ENCODE measurements at places on chromosomes 6 and 20.

GRCh38 chr20:11229772-11230171 is 556.0 kb upstream of the JAG1 start:
- DNase-seq, result peak; percentile 73

GRCh38 chr20:4813076-4813862 is 91.6 kb downstream of the PRND start:
- DNase-seq, result peak; percentile 84

- DNase-seq, result no peak
Observed at GRCh38 chr6:146429831-146430230, 113.8 kb upstream of the RAB32 start.

- no peak for DNase-seq
Observed at GRCh38 chr20:61979701-61980635, 85.7 kb downstream of the TAF4 start.

DNA sequence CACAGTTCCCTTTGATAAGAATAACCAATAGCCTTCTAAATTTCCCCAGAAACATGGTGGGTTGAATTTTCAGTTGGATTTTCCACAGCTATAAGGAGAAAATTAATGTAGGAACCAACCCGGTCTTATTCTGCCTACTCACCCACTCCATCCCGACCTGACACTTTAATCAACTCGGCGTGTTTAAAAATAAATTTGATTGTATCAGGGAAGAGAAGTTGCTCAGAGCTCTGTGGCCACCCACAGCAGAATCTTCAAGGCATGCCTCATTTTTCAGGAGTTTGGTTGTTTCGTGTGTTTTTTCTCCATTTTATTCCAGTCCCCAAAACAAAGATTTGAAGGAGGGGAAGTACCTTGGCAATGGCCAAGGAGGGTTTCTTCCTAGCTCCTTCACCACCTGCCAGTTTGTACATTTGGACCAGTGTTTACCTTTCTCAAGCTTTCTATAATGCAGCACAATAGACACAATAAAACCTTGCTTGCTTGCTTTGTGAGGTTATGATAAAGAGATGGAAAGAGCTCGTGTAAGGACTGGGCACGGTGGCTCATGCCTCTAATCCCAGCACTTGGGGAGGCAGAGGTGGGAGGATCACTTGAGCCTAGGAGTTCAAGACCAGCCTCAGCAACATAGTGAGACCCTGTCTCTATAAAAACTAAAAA is 297.2 kb upstream of the JARID2 start:
- no peak for DNase-seq

GRCh38 chr20:49610691-49611538 is 43.0 kb upstream of the PTGIS start:
- DNase-seq, result peak; percentile 65

- no peak for DNase-seq
Observed at GRCh38 chr6:15425947-15426346, 180.1 kb downstream of the JARID2 start.

- DNase-seq, result peak; percentile 5
Observed at GRCh38 chr6:107421696-107422256, 37.6 kb downstream of the PDSS2 start.

DNA sequence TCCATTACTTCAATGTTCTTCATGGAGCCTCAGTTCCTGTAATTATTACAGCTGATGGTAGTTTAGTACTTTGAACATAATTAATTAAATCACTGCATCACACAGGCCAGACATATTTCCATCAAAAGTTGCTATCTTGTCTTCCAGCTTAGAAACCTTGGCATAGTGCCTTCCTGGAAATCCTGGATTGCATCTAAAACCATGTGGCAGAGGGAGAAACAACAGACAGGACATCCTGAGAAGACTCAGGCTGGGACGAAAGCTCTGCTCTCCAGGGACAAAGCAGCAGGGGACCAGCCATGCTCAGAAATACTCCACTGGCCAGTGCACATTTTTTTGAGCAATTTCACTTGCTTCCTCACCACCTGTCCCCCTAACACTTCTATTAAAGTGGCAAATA is 55.3 kb downstream of the TBX18 start:
- no peak for DNase-seq

DNA sequence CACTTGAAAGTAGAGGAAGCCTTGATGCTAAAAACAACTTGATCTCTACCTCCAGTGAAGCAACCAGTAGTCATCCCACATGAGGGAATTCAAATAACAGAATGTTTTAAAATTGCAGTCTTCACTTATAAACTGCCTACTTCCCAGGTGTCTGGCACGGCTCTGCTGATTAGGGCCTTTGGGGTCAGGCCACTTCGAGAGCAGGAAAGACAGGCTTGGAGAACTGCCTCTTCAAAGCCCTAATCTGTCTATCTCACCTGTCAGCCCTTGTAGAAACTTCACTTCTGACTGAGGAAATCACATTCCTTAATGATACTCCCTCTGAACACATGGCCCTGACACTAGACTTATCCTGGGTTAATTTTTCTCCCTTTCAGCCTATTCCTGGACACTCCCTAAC is 458.6 kb downstream of the TENT5A start:
- DNase-seq, result no peak

DNA sequence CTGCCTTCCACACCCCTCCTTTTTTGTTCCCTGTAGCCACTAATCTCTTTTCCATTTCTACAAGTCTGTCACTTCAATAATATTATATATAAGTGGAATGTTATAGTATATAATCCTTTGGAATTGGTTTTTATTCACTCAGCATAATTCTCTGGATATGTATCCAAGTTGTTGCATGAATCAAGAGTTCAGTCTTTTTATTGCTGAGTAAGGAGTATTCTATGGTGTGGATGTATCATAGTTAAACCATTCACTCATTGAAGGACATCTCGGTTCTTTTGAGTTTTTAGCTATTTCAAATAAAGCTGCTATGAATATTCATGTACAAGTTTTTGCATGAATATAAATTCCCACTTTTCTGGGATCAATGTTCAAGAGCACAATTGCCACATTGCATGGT is 69.5 kb upstream of the TASP1 start:
- DNase-seq, result no peak

DNA sequence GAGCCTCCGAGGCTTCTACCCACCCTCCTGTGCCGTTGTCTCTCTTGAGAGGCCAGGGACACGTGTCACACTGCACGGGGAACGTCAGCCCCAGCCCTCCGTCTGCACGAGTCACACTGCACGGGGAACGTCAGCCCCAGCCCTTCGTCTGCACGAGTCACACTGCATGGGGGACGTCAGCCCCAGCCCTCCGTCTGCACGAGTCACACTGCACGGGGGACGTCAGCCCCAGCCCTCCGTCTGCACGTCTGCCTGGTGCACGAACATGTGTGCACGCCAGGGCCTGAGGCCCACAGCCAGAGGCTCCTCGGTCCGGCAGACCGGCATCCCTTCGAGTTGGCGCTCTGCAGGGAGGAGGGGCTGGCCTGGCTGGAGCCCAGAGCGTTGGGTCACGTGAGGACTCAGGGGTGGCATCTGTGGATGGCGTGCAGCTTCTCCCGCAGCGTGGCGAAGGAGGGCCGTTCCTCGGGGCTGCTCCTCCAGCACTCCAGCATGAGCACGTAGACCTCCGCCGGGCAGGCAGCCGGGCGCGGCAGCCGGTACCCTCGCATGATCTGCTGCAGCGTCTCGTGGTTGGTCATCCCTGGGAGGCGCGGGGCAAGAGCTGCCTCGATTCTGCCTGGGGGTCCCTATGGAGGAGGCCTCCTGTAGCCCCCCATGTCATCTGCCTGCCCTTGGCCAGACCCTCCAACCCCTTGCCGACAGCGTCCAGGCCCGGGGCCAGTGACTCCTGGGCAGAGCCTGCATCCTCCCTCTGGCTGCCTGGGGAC is 3.4 kb upstream of the PTK6 start:
- DNase-seq, result no peak

GRCh38 chr6:115643762-115644161 is 416.9 kb downstream of the FRK start:
- DNase-seq, result no peak

- no peak for DNase-seq
Observed at GRCh38 chr20:17142666-17143065, 84.2 kb upstream of the PCSK2 start.

DNA sequence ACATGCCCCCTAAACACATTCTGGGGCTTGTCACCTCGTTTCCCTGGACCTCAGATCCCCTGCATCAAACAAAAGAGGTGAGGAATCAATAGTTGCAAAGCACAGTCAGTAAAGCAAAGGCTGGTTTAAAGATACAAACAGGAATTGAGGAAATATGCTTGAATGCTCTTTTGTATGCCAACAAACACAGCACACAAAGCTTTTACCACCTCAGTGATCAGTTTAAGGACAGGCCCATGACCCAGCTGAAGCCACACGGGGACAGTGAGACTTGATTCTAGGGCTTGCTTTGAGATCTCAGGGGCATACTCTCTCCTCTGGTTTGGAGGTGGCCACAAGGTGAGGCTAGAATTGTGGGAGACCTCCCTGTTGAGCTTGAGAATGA is 182.9 kb upstream of the CST7 start:
- no peak for DNase-seq

DNA sequence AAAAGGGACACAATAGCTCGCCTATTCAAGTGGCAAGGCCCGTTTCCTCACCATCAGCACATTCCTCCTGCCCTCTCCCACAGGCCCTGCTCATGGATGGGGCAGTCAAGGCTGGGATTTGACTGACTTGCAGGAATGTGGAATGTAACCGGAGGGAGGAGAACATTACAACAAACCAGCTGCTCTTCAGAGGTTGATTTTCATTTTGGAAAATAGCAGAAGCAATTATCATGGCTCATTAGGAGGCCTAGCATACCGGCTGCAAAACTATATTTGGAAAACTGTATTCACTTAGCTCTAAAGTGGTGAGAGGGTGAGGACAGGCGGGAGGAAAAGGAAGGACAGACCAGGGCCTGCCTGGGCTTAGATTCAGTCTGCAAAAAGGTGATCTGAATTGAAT is 283.7 kb downstream of the CD83 start:
- no peak for DNase-seq

- DNase-seq, result no peak
Observed at GRCh38 chr20:22403632-22404361, 180.6 kb downstream of the FOXA2 start.

GRCh38 chr20:23129891-23130621 is 43.9 kb upstream of the CD93 start:
- DNase-seq, result no peak

- no peak for DNase-seq
Observed at GRCh38 chr6:19929312-19929711, 92.1 kb downstream of the ID4 start.

Measured in MV-4-11 (cell line).